CD4-positive, alpha-beta memory T cell (primary cell): ENCODE measurements at places on chromosomes 4 and X. TPM values are rescaled to one million over a fixed set of nuclear protein-coding genes. Genes with fewer than 3 reads are reported as not detected.

Gene DCAF8L1
- not detected for polyA plus RNA-seq

Gene ODAPH
- not detected for polyA plus RNA-seq

Gene CTAG2
- not detected for polyA plus RNA-seq

Gene MAP7D2
- polyA plus RNA-seq = 0.14 TPM
